ENCODE measurements at places on chromosomes 5 and 9.

DNA sequence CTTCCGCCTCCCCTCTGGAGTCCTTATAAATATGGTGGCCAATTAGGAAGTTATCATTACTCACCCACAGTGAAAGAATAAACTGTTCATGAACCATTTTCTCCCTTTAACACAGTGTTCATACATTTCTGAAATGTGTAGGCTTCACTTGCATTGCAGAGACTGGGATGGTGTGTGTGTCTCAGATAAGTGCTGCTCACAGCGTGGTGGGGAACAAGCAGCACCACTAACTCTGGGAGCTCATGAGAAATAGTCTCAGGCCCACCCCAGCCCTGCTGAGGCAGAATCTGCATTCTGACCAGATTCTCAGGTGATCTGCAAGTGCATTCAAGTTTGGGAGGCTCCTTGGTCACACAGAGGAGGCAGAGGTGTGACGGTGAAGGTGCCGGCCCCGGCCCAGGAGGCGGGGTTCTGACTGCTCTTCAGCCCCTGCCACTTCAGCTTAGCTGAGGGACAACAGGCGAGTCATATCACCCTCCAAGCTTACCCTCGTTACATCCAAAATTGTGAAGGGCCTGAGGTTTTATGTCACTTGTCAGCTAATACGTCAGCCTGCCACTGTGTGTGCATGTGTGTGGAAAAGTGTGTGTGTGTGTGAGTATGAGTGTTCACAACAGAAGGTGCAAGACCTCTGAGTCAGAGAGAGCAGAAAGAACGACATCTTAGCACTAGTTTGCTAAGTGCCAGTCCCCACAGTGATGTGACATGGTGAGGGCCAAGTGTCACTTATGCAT, 34.7 kb downstream of the DAP start:
- no peak for DNase-seq

DNA sequence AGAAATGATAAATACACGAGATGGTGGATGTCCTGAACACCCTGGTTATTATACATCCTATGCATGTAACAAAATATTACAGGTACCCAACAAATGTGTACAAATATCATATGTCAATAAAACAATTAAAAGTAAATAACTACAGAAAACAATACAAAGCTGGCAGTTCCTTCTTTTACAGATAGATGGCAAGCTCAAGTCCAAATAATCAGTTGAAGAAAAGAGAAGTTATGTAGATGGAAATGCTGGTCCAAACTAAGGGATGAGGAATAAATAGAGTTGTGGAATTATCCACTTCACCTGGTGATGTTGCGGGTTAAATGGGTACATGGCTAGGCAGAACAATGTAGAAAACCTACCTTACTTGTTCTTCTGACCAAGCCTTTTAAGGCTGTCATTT, 79.4 kb downstream of the PALM2AKAP2 start:
- DNase-seq, result no peak

DNA sequence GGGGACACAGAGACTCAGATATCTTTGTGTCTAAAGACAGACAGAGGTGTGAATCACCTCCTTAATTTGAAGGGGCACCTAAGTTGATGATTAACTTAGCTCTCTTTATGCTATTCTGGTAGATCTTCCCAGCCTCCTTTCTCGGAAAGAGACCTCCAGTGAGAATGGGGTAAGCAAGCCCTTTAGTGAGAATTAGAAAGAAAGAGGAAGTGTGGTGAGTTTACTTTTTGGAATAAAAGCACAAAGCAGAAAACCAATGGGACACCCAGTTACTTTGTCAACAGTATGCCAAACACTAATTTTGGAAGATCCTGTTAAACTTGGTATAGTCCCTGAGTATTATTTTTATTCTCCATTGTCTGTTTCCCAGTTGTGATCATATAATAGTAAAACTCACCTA, 302.8 kb upstream of the RASA1 start:
- no peak for DNase-seq

- no peak for DNase-seq
Measured at GRCh38 chr5:12951846-12952245, 992.6 kb downstream of the DNAH5 start.

GRCh38 chr9:20271723-20272122, 350.6 kb downstream of the MLLT3 start:
- no peak for DNase-seq

GRCh38 chr5:160966921-160967320, 114.9 kb upstream of the ATP10B start:
- DNase-seq, result no peak

DNA sequence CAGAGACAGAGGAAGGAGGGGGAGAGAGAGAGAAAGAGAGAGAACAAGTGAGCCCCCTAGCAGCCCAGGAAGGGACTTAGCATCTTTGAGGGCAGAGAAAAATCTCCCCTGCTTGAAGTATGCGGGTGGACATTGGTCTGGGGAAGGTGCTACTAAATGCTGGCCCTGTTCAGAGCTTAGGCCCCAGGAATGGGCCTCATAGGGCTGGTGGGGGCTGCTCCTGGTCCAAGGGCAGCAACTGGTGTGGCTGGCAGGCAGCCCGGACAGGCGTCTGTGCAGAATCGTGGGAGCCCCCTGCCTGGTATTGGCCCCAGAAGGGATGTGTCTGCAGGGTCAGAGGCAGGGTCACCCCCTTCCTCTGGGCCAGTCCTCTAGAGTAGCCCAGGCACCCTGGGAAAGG, 47.8 kb upstream of the SUSD3 start:
- DNase-seq, result no peak

GRCh38 chr9:115640887-115641286, 512.7 kb upstream of the PAPPA start:
- no peak for DNase-seq

DNA sequence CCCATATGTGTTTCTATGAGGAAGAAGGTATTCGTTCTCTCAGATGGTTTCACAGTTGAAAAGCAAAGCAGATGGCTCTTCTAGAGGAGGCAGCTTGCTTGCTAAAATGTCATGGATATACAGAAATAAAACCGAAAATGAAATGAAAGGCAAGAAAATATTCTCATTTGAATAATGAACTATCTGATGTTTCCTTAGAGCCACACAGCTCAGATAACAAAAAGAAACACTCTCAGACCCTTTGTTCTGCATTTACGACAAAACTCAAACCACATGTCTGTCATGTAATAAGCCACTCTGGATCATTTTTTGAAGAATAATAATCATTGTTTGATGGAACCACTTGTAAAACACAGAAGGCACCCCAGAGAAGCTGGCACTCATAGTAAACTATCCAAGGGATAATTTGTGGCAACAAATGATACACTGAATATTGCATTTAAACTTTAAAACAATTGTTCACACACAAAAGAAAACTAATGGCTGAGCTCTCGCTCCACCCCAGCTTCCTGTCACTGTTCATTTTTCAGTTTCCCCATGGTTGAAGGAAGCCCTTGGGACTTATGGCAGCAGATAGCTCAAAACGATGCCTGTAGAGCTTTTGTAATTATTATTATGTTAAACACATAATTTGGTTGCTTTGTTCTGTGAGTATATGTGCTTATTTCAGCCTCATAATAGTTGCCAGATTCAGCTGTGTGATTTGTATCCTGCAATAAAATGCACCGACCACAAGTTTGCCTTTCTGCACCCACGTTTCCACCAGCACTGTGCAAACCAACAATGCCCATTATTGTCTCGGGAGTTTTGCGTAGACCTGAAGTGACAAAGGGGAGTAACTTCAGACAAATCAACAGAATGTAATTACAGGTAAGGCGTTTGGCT, 256.0 kb downstream of the TMEM167A start:
- DNase-seq, result no peak

DNA sequence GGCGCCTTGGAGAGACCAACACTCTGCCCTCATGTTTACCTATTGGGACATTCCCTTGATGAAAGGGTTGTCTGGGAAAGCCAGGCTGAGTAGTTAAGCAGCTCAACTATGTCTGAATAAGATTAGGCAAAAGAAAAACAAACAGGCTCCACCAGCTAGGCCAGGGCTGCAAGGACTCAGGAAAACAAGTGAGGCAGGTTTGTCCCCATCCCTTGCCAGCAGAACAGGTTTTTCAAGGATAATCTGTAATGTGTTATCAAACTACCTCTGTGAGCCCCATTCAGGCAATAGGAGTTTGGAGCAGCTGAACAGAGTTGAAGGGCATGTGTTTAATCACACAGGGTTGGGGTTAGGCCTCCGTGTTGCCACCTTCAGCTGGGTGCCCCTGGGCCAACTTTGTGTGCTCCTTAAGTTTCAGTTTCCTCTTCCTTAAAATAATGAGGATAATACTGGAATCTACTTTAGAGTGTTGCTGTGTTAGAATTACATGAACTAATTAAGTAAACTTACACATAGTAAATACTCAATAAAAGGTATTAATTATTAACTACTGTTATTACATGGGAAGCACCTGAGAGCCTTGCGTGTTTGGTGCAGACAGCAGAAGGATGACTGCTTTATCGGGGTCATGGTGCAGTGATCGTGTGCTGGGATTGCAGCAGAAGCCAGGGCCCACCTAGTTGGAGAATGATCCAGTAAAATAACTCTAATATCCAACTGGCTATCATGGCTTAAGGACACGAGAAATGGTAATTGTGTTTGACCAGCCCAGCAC, 72.1 kb upstream of the ATP10B start:
- DNase-seq, result no peak

DNA sequence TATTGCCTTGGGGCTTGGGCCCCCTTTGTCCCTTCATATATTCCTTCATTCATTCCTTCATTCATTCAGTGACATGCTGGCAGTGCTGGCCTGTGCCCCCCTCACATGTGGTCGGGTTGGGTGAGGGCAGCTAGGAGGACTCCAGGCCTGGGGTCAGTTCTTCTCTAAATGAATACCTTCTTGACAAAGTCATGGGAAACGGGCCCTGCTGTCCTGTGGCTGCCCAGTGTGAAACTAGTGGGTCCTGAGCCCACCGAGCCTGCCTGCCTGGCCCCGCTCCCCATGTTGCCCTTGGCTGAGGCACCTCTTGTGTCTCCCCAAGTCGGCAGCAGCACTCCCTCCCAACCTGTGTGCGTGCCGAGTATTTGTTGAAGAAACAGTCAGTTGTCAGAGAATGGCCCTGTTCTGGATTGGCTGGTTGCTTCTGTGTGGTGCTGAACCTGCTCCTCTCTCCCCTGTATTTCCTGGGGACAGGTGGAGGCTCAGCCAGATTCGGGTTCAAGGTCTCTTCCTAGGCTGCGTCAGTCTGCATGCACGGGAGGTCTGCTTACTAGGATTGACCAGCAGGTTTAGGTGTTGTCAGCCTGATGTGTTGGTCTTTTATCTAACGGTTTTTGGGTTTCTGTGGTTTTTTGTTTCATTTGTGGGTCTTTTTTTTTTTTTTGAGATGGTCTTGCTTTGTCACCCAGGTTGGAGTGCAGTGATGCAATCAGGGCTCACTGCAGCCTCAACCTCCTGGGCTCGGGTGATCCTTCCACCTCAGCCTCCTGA, 3.0 kb upstream of the CEL start:
- no peak for DNase-seq

DNA sequence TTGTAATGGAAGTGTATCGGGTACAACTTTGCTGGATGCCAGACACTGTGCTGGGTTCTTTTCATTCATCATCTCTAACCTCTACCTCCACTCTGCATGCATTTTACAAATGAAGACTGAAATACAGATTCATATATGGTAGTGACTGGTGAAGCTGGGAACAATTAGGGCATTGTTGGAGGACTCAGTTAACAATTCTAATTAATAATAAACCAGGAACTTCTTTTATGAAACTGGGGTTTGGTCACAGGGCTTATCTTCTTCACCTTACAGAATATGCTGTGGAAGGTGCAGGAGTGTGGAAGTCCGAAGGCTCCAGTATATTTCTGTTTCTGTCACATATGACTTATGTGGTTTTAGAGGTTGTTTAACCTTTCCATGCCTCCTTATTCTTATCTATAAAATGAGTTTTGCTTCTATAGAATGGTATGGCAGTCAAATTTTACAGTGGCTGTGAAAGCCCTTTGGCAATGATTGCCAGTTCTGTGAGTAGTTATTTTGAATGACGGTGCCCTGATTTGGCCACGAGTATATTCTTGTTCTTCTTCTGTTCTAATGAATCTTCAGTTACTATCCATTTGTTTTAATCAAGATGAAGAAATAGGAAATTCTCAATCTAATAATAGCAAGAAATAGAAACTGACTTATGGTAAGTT, 284.7 kb downstream of the GABRB2 start:
- DNase-seq, result no peak

- DNase-seq, result no peak
Measured at GRCh38 chr9:127392166-127392565, 4.8 kb upstream of the SLC2A8 start.

DNA sequence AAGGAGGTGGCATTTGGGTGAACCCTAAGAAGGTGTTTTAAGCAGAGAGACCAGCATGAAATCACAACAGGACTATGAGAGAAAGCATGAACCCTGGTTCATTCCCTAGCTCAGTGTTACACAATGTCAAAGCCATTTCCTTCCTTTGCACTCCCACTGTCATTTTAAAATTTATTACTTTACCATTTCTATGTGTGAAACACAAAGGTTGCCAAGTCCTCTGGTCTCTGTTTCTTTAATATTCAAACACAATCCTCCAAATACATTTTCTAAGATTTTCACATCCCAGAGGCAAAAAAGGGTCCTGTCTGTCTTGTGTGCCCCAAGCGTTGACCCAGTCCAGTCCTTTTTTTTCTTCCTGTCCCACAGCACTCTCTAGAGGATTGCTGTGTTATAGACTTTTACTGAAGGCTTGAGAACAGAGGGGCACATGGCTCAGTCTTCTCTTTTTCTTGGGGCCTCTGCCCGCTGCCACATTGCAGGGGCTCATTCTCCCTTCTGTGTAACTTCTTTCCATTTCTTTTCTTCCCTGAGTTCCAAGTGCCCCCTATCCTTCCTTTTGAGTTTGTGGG, 78.6 kb upstream of the SLC28A3 start:
- DNase-seq, result no peak

- no peak for DNase-seq
Measured at GRCh38 chr5:1549475-1550030, 25.8 kb upstream of the LPCAT1 start.

DNA sequence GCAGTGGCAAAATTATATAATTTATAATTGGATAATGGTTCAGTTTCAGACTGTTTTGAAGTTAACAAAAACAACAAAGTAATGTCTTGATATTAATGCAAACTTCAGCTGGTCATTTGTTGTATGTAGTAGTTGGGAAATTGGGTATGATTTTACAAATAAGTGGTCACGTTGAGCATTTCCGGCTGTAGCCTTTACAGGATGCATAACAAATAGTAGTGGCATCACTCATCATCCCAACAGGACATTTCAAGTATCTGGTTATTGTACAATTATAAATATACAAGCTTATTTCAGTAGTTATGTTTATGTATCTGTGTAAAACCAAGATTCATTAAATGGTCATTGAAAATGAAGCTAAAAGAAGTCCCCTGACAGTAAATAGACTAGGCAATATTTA, 72.9 kb downstream of the SMIM15 start:
- DNase-seq, result no peak

GRCh38 chr5:43620944-43621505, 18.0 kb downstream of the NNT start:
- no peak for DNase-seq

DNA sequence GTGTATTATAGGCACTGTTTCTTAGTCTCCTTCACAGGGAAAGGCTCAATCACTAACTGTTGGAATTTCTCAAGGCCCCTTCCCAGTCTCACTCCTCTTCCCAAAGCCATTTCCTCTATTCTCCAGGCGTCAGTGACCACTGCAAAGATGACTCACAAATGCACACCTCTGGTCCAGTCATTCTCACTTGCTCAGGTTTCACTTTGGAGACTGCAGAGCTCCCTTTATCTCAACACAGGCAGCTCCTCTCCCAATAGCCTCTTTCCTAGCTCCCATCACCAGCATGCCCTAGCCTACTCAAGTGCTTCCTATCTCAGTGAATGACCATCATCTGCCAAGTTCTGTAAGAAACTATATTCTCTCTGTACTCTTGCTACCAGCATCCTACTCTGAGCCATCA, 323.6 kb downstream of the NTRK2 start:
- DNase-seq, result no peak

GRCh38 chr5:77463905-77464304, 28.2 kb downstream of the WDR41 start:
- no peak for DNase-seq

All from SHP77 treated with DMSO at 0.1 percent for 48 hours (cell line).